ENCODE measurements at places on chromosomes 2 and 18.

- DNase-seq = no peak
Measured at GRCh38 chr2:181995289-181995688, 9.6 kb downstream of the PPP1R1C start.

GRCh38 chr2:215529271-215529670, 93.4 kb upstream of the FN1 start:
- DNase-seq = no peak

- peak; percentile 22 for DNase-seq
Measured at GRCh38 chr2:60880643-60881046, 729 bp upstream of the REL start.

- no peak for DNase-seq
Measured at GRCh38 chr2:8496079-8496478, 185.8 kb upstream of the ID2 start.

DNA sequence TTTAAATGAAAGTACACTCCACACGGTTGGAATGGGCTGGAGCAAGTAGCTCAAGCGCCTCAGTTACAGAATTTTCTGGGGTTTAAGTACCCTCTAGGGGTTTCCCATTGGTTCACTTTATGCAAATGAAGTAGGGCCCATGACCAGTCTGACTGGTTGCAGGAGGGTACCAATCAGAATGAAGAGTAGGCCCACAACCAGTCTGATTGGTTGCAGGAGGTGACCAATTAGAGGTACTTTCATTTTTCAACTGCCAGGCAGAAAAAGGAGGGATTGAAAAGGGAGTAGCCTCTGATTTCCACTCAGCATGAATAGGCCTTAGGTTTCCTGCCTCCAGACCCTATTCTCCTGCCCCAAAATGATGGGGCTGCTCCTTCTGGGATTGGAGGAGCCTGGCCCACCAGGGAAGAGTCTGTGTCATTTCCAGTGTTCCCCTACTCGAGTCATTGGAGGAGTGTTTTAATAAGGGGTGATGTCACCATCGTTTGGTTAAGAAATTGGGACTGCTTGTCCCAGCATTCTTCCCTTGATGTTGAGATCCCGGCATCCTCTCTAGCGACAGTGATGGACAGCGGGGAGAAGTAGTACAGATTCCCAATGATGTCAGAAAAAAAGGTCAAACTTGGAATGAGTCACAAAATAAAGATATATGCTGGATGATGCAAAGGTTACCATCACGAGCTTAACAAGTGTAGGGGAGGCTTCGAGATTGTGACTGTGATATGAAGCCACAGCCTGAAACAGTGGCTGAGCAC, 210.4 kb downstream of the SH3BP4 start:
- no peak for DNase-seq

- DNase-seq = no peak
Measured at GRCh38 chr18:26700728-26701127, 152.4 kb upstream of the KCTD1 start.

GRCh38 chr18:77039196-77040130, 93.1 kb downstream of the MBP start:
- no peak for DNase-seq

GRCh38 chr18:58280191-58280590, 236.2 kb downstream of the NEDD4L start:
- DNase-seq = no peak

GRCh38 chr18:42977982-42978637, 137.4 kb downstream of the RIT2 start:
- no peak for DNase-seq

GRCh38 chr18:48408111-48408726, 964 bp downstream of the ZBTB7C start:
- peak; percentile 29 for DNase-seq

GRCh38 chr18:24530630-24531111, 70.2 kb downstream of the HRH4 start:
- no peak for DNase-seq

- DNase-seq = no peak
Measured at GRCh38 chr2:105458076-105458475, 59.2 kb upstream of the FHL2 start.

DNA sequence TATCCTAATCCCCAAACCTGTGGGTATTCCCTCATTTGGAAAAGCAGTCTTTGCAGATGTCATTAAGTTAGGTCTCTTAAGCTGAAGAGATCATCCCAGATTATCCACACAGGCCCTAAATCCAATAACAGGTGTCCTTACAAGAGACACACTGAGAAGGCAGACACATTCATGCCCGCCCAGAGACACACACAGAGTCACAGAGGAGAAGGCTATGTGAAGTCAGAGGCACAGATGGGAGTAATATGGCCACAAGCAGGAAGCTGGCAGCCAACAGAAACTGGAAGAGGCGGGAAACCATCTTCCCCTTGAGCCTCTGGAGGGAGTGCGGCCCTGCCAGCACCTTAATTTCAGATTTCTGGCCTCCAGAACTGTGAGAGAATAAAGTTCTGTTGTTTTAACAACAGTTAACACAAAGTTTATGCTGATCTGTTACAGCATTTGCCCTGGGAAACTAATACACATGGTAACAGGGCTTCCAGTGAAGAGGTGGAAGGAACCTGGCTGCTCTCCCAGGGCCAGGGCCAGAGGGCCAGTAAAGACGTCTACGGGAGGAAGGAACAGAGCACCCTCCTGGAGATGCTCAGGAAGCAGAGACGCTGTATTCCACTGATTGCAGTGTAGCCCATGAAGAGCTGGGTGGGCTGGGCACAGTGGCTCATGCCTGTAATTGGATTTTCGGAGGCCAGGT, 217.5 kb downstream of the GLI2 start:
- DNase-seq = no peak

- no peak for DNase-seq
Measured at GRCh38 chr2:72892506-72893173, 5.4 kb downstream of the SPR start.

DNA sequence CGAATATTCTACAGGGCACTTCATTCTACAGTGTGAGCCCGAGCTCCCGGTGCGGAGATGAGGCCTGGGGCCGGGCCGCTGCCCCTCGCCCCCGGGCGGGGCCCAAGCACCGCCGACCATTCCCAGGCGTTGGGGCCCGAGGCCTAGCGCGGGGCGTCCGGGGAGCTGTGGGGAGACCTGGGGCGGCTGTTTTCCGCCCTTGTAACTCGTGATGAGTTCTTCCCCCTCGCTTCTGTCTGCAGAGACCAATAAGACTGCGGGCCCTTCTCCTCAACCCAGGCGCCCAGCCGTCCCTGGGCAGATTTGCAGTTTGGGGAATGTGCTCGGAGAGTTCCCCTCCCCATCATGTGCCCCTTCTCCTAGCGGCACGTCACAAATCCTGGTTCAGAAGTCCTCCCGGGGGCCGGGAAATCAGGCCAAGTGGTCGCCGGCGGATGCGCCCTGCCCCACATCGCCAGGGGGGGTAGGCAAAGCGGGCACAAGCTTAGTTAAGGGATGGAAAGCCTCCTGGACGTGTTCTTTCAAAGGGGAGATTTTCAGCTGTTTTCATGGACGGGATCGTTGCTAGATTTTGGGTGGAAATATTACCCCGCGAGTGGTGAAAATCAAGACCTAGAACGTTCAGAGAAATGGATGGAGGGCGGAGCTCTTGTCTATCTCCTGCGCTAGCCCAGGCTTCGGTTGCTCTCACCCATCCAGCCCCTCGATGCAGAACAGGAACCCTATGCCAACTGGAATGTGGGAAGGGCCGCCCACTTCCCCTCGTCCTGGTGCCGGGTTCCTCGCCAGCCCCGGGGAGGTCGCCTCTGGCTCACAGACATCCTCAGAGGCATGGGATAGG, 18.8 kb upstream of the HAAO start:
- peak; percentile 69 for DNase-seq

- DNase-seq = no peak
Measured at GRCh38 chr2:10449486-10449831, 1.3 kb upstream of the ODC1 start.

- DNase-seq = no peak
Measured at GRCh38 chr18:27094621-27095020, 90.5 kb downstream of the CHST9 start.

- DNase-seq = no peak
Measured at GRCh38 chr2:237257471-237257951, 156.5 kb downstream of the COL6A3 start.

DNA sequence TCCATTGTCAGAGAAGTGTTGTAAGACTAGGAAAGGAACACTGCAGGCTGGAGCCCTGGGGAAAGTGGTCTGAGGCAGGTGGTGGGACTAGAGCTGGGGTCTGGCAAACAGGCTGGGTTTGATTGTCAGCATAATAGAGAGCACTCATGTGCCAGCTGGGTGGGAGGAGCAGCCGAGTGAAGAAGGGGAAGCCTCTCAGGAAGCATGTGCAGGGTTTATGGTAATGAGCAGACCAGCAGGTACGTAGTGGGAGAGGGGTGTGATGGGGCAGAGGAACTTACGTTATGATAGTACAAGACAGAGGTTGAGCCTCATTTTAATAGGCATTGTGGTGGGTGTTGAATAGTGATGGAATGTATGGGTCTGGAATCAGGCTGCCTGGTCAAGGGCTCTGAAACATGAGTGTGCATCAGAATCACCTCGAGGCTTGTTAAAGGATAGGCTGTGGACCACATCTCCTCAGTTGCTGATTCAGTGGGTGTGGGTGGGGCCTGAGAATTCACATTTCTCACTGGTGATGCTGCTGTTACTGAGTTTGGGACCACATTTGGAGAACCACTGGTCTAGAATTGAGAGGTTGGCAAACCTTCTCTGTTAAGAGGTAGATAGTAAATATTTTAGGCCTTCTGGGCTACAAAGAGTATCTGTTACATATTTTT, 1.7 kb upstream of the MGAT5 start:
- no peak for DNase-seq

GRCh38 chr2:43724728-43725526, 48.7 kb upstream of the C1GALT1C1L start:
- no peak for DNase-seq

DNA sequence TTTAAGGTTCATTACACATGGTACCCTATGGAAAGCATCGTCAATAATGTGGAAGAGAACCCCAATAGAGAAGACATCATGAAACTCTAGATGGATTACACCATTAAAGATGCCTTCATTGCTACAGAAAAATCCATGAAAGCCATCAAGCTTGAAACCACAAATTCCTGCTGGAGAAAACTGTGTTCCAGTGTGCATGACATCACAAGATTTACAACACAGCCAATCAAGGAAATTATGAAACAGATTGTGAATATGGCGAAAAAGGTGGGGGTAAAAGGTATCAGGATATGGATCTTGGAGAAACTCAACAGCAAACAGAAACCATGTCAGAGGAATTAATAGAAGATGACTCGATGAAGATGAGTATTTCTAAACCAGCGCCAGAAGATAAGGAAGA, 200.0 kb downstream of the SLC4A10 start:
- no peak for DNase-seq

DNA sequence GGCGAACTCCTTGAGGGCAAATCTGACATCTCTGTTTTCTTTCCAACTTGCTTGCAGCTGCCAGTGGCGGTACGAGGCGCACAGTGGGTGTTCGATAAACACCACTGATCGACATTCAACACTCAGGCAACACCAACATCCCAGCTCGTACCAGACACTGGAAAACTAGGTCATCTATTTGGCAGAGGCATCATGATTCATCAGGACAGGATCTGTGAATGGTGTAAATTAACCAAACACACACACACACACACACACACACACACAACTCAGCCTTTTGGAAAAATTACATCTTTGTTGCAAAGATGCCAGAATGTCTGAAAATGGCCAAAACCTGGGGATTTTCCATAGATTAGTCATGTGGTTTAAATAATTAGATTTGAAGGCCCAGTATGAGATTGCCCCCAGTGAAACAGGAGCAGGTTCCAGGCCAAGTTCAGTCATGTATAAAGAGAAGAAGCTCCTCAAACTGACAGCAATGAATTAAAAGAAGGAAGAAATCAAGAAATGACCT, 150.5 kb upstream of the NCKAP5 start:
- DNase-seq = no peak

GRCh38 chr2:149246186-149246585, 84.2 kb upstream of the LYPD6 start:
- no peak for DNase-seq

- no peak for DNase-seq
Measured at GRCh38 chr18:76450452-76451395, 44.3 kb downstream of the ZNF516 start.

GRCh38 chr2:160715428-160715827, 221.8 kb upstream of the RBMS1 start:
- DNase-seq = no peak

GRCh38 chr2:217086038-217086522, 226.2 kb upstream of the TNP1 start:
- DNase-seq = no peak

GRCh38 chr2:221948076-221948475, 350.7 kb downstream of the PAX3 start:
- no peak for DNase-seq

GRCh38 chr2:130933501-130933900, 96.8 kb downstream of the ARHGEF4 start:
- DNase-seq = no peak

DNA sequence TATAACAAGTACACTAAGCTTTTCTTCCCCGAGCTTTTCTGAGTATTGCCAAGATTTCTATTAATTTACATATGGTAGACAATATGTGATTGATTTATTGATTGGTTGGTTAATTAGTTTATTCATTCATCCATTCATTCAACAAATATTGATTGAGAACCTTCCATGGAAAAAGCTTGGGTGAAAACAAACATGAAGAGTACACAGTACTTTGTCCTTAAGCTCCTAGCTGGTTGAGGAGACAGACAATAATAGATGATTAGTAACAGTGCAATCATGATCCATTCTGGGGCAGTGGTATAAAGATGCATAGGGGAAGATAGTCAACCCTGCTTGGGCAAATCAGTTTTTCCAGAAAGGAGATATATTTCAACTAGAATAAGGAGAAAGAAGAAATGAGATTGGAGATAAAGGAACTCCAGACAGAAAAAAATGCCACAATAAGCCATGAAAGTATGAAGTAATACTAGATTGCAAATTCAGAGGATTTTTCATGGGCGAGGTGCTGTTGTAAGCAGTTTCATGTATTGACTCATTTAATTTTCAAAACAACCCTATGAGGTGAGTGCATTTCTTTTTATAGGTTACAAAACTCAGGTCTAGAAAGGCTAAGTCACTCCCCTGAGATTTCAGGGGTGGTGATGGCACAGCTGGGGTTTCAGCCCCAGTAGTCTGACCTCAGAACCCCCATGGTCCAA, 129.5 kb downstream of the RND3 start:
- DNase-seq = no peak

DNA sequence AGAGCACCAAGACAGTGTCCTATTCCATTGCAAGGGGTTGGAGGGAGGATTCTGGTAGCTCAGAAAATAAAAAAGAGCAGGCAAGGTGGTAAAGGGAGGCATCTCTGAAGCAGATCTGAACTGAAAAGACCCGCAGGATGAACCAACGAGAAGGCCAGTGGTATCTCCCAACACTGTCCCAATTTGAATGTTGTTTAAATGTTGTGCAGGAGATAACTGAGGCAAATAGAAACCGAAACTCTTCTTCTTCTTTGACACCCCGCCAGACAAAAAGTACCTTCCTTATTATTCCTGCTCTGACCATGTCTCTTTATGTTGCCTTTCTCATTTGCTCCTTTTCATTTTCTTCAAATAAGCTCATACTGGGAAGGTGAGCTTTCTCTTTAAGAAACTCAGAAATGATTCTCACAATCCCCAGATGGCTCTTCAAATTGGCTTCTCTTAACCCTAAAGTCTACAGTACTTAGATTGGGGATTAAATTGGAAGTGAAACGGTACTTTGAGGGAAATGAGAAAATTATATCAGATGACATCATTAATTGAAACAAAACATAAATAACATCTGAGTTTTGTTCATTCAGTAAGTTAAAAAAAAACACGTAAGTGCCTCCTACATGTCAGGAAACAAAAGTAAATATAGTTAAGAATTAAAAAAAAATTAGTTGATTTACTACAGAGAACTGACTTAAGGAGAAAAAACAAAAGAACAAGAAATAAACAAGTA, 143.6 kb downstream of the WDPCP start:
- DNase-seq = no peak

- peak; percentile 50 for DNase-seq
Measured at GRCh38 chr2:106960683-106961161, 74.8 kb upstream of the ST6GAL2 start.

Data from DMS79 treated with DMSO at 0.1 percent for 48 hours (cell line).